ENCODE measurements at places on chromosomes 7 and 10. TPM values are rescaled to one million over a fixed set of nuclear protein-coding genes. Genes with fewer than 3 reads are reported as not detected.

GRCh38 chr10:34543716-34544115 is 271.4 kb downstream of the PARD3 start:
- no peak for DNase-seq

ACHE gene
- total RNA-seq = 11.0 TPM

AKR1C4 gene
- total RNA-seq = not detected

DNA sequence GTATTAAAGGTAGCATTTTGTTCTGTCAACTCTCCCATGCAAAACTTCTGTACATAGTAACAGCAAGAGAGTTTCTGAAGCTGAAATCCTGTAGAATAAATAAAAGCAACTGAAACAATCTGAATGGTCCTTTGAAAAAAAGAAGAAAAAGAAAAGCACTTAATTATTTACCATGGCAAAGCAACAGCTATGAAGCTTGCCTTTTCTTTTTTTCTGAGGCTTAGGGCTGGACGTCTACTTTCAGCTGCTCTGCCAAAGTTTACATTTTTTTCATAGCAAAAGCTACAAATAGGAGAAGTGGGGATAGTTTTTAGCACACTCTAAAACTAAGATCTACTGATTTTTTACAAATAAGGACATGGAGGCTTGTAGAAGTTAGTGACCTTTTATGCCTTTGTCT is 31.3 kb upstream of the CD36 start:
- DNase-seq = no peak

DNA sequence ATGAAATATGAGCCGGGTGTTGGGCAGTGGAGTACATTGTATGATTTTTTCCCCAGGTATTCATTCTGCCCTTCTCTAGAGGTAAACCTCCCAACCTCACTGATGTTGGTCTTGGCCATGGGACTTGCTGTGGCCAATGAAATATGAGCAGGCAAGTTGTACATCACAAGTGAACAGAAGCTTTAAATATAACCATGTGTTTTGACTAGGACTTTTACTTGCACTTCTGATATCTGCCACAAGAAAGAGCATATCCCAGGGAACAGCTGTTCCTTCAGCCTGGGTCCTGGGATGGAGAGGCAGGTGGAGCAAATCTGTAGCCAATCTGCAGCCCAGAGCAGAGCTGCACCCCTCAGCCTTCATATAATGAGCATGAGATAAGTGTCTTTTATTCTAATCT is 109.8 kb upstream of the PALS2 start:
- no peak for DNase-seq

GRCh38 chr10:22491931-22492615 is 146.8 kb downstream of the SPAG6 start:
- DNase-seq = no peak

GIMAP1 gene
- total RNA-seq = 0.82 TPM

GRCh38 chr10:1168763-1169162 is 112.6 kb downstream of the WDR37 start:
- no peak for DNase-seq

- no peak for DNase-seq
Observed at GRCh38 chr10:103818765-103819374, 36.5 kb downstream of the SH3PXD2A start.

DNA sequence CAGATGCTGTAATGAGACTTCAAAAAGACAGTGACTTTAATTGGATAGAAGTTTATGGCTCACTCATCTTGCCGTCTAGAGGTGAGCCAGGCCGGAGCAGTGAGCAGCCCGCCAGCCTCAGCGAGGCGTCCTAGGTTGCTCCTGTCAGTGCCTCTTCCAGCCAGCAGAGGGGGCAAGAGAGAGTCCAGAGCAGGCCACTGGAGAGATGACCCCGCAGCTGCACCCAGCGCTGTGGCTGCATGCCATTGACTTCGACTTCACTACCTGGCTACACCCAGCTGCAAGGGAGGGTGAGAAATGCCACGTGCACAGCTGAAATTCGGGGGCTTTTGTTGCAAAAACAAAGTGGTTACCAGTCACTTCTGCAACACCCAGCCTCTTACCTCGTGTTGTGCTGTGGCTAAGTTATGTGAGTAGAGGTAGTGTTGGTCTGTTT is 26.5 kb downstream of the NUB1 start:
- DNase-seq = no peak

DNA sequence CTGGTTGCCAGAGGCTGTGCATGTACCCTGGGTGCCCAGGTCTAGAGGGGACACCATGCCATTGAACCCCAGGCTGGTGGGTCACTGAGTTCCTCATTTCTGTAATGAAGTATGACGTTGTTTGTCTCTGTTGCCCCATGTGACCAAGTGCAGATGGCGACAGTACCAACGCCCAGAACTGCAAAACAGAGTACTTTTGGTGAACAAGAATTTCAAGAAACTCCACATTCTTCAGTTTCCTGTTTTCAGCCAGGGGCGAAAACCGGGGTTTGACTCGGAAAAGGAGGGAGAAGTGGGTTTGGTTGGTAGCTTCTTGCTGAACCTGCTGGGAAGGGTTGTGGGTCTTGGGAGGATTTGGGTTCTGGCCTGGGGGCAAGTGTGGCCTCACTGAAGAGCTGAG is 18.2 kb downstream of the CYP17A1 start:
- DNase-seq = no peak

ADAM8 gene
- total RNA-seq = 1.2 TPM

DNA sequence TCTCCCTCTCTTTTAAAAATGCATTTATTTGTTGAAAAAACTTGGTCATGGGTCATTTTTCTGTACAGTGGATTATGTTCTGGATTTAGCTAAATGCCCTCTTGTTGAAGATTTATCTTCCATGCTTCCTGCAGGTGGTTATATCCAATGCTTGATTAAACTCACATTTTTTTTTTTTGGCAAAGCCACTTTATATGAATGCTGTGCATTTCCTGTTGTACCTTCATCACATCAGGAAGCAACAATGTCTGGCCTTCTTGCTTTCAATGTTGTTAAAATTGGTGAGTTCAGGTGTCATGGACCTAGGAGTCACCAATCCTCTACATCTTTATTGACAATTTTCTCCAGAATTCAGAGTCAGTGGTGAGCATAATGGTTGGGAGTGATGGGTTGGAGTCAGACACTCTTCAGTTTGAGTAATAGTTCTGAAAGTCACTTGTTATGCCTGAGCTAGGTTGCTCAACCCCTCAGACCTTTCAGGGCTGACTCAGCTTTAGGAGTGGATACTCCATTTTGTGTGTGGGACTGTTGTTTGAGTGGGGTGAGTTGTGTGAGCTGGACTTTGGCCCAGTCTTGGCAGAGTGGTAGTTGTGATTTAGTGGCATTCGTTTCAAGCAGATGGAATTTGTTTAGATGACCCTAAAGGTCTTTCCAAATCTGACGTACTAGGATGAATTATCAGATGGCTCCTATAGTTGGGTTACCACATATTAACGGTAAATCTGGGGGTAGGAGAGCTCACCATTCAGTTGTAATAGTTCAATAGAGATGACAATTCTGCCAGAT is 213.5 kb upstream of the ZNF32 start:
- no peak for DNase-seq

DNA sequence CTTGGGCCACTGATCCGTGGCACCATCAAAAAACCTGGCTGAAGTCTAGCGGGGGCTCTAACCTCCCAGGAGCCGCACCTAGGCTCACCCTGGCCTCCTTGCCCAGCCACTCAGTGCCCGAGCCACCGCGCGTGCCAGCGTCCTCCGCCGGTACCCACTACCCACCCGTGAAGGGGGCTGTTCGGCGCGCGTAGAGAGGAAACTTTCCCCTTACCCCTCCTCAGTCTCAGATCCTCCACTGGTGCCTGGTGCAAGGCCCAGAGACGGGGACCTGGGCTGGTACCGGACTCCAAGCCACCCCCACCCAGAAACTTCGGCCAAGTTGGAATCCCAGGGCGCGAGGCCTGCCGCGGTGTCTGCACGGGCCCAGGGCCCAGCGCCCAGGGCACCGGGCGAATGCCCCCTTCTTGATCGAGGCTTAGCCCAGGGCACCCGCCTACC is 3.5 kb upstream of the EBF3 start:
- DNase-seq = no peak

DNA sequence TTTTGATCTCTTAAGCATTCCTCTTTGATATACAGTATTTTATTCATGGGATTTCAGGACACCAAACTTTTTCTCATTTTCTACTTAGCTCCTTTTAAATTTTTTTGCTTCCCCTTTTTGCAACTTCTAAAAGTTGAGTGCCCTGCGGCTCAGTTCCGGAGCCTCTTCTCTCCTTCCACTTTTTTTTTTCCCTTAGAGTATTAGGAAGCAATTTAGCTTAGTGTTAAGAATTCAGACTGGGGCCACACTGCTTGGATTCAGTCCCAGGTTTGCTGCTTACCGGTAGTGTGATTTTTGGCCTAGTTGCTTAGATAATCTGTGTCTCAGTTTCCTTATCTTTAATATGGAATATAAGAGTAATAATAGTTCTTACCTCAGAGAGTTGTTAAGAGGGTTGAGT is 3.4 kb downstream of the STAM start:
- DNase-seq = no peak

PAPSS2 gene
- 2.0 TPM for total RNA-seq

GRCh38 chr10:100009793-100010676 is at the start of gene DNMBP:
TSS of gene DNMBP (minus strand) at chr10:100009947. CDS start at chr10:99972124, 37,823 bp downstream.
- DNase-seq = peak; percentile 89

DNA sequence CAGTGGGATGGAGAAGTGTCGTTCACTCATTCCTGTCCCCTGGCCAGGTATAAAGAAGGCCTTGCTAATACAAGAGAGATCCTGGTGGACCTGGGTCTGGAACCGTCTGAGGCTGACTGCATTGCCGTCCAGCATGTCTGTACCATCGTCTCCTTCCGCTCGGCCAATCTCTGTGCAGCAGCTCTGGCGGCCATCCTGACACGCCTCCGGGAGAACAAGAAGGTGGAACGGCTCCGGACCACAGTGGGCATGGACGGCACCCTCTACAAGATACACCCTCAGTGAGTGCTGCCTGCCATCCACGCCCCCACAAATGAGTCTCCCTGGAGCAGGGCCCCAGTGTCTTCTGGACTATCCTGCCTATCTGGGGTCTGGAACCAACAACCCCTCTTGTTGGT is 27.2 kb downstream of the HKDC1 start:
- no peak for DNase-seq

DNA sequence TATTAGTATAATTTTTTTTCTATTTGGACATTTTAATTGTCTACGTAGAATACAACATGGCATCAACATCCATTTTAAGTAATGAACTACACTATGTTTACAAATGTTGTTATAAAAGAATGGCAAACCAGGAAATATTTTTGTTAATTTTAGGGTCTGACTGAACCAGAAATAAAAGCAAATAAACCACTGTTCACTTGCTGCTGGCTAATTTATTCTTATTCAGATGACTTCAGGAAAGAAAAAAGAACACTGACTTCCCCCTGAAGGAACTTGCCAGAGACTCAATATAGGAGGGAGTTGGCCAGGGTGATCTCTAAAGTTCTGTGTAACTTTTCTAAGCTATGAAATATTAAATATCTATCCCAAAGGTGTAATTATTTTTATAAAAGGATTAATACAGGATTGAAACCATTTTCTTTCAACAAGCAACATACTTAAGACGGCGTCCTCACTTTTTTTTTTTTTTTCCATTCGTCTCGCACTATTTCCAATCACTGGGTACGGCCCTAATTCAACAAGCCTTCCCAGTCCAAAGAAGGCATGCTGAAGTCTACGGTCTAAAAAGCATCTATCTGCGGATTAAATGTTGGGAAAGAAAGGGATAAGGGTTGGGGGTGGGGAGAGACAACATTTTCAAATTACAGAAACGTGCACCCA is 1.2 kb downstream of the USP6NL start:
- DNase-seq = peak; percentile 10

- DNase-seq = no peak
Observed at GRCh38 chr10:110764378-110764777, 107.3 kb upstream of the PDCD4 start.

GRCh38 chr10:5023177-5023805 is 19.6 kb upstream of the AKR1C2 start:
- DNase-seq = no peak

DNA sequence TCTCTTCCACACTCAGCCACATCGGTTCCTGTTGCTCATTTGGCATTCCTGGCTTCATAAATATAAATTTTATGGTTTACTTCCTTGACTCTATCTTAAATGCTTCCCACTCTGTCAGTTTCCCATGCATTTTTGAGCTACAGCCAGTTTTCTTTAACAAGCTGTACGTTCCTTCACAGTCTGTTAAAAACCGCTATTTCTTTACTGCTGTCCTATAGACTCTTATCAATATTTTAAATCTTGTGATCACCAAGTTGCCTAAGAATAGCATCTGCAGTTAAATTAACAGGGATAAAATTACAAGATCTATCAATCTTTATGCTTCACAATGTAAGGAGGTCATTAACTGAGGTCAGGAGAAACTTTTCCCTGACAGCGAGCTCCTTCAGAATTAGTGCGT is 103.1 kb upstream of the RHOBTB1 start:
- no peak for DNase-seq

MLXIPL gene
- total RNA-seq = not detected

DNA sequence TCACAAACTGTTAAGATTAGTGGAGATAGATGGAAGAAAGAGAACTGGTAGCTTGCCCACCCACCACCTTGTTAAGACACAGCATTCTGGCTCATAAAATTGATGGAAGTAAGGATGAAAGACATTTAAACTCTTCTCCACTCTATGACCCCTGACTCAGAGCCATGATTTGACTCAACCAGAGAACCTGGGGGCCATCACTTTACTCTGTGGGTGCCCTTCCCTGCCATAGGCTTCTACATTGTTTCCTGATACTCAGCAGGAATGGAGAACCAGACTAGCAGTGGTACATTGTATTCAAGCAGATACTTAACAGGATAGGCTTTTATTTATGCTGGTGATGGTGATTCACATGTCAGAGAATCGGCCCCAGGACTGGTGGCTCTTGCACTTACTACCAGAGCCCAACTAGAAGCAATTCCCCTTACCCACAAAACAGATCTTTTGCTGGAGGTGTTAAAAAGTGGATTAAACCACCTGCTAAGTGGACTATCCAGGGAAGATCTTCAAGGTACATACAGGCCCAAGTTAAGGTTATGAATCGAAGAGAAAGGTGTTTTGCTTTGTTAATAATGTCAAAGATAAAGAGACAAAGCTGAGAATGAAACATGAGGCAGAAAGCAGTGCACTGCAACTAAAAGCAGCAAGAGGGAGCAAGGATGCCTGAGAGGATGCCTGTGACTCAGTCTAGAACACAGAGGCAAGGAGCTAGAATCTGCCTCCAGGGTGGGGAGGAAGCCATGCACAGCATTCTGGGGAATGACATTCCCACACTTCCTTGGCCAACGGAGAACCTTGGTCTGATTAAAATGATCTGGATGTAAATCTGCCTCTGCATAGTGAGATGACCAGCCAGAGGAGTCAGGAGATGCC is 36.0 kb upstream of the GLI3 start:
- no peak for DNase-seq

PFKFB3 gene
- total RNA-seq = 14.3 TPM
